ENCODE measurements at places on chromosomes 6 and 20.
A peak's percentile ranks its signal among the peaks of the same experiment; 100 is the strongest.

- no peak for DNase-seq
Measured at GRCh38 chr20:40192529-40192928, 496.5 kb downstream of the MAFB start.

GRCh38 chr20:1431158-1431557, 35.5 kb downstream of the NSFL1C start:
- DNase-seq = no peak

- no peak for DNase-seq
Measured at GRCh38 chr6:21665392-21666200, 72.0 kb downstream of the SOX4 start.

DNA sequence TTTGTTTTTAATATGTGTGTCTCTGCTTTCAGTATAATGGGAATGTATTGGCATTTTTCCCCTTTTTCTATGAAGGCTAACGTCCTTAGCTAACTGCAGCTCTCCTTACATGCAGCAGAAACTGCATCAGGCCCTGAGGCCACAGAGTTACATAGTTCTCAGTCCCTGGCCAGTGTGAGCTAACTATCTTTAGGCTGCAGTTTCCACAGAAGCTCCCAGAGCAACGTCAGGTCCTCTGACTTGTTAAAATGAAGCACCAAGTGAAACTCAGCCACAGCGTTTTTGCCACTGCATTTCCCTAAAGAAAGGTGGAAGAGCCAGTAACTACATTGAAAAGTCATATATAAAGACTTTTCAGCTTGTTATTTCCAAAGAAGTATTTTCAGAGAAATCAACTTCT, 244.7 kb downstream of the CBLN4 start:
- DNase-seq = no peak

- DNase-seq = no peak
Measured at GRCh38 chr6:108782179-108783041, 65.8 kb upstream of the ARMC2 start.

GRCh38 chr20:36744764-36745191, 1.1 kb downstream of the NDRG3 start:
- no peak for DNase-seq

DNA sequence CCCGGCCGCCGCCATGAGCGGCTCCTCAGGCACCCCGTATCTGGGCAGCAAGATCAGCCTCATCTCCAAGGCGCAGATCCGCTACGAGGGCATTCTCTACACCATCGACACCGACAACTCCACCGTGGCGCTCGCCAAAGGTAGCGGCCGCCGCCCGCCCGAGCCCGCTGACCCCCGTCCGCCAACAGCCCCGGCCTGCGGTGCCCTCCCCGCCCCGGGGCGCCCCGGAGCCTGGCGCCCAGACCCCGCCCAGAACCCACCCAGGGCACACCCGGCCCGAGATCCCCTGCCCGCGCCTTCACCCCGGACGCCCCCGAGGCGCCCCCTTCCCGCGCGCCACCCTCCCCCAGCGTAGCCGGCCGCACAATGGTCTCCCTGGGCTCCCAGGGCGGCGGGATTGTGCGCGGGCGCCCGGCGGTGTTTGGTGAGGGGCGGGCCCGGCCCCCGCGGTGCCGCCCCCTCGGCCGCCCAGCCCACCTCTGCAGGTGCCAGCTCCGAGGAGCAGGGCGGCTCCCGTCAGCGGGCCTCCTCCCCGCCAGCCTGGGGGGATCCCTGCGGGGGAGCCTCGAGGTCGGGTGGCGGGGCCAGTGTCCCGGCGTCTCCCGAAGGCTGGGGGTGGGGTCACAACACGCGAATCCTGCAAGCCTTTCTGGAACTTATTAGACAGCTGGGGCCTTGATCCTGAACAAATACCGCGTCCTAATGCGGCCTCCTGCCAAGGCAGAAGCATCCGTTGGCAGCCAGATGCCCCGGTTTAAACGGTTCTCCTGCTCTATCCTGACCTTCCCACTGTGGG, 577 bp downstream of the LSM14B start:
- peak; percentile 30 for DNase-seq

DNA sequence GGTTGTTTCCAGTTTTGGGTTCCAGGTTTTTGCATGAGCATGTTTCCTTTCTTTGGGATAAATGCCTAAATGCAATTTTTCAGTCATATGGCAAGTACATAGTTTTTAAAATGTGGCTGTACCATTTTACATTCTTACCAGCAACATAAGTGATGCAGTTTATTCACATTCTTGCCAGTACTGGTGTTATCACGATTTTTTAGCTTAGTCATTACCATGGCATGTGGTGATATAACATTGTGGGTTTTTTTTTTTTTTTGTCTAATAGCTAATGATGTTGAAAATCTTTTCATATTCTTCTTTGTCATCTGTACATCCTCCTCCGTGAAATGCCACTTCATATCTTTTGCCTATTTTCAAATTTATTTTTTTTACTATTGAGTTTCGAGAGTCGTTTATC, 2.9 kb upstream of the TDRD6 start:
- DNase-seq = no peak

DNA sequence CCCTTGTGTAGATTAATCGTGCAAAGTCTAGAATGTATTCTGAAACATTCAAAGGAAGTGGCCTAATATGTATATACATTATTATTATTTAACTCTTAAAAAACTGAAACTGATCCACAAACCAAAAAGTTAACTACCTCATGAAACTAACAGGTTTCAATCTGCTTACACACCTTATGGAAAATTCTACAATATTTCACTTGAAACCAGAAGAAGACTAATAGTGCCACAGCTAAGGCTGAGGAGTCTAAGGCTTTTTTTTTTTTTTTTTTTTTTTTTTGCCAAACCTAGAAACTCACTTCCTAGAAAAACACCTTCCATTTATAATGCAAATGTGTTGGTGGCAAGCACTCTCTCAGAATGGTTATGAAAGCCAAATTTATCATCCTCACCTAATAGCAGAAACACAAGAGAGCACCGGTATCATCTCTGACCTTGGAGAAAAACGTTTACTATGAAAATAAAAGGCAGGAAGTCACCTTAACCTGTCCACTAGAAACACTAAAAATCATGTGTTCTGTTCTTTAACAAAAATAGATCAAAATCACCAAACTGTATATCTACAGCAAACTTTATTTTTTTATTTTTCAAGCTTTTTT, 586.1 kb downstream of the FRK start:
- DNase-seq = no peak

DNA sequence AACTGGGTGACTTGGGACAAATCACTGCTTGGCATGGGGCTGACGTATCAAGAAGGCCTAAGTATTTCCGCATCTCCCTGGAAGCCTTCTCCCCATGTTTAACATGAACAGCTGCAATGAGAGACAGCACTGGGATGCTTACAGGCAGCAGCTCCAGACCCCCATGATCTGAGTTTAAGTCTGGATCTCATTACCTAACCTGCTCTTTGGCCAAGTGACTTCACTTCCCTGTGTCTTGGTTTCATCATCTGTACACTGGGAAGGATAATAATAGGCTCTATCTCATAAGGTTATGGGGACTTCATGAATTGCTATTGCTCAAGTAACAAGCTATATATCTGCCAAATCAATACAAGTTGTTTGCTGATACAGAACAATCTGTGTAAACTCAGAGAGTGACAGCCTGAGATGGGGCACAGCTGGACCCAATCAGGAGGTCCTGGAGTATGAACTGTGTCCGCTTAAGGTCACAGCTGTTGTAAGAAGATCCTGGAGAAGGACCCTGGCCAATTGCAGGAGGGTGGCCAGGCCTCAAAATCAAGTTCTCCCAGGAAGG, 56.0 kb downstream of the TGM2 start:
- no peak for DNase-seq

DNA sequence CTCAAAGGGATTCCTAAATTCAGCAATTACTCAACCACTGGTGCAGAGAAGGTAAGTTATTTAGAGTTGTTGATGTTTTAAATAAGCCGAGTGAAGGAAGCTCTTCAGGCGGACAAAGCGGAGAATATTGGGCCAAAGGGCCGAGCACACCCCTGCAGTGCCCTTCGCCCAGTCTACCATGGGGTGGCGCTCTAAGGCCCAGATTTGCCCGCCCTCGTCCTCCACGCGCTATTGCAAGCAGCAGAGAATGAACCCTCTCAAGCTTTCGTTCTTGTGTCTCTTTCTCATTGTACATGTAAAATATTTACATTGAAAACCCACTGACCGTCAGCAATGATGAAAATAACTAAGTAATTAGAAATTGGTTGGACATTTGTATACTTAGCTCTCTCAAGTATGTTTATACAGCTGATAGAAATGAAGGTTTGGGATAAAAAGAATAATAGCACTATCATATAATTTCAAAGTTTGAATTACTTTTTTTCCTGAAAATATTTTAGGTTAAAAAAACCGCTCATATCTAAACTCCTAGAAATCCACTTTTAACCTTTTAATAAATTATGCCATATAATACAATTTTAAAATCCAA, 195.0 kb upstream of the CEP162 start:
- no peak for DNase-seq

- no peak for DNase-seq
Measured at GRCh38 chr6:51152594-51152993, 333.9 kb downstream of the TFAP2B start.

GRCh38 chr20:59221707-59222252, 58.2 kb downstream of the ZNF831 start:
- DNase-seq = no peak

- no peak for DNase-seq
Measured at GRCh38 chr6:40479706-40480105, 107.5 kb downstream of the LRFN2 start.

- DNase-seq = no peak
Measured at GRCh38 chr6:29647927-29648642, 8.8 kb upstream of the MOG start.

GRCh38 chr20:53287357-53288042, 306.1 kb downstream of the ZNF217 start:
- no peak for DNase-seq

DNA sequence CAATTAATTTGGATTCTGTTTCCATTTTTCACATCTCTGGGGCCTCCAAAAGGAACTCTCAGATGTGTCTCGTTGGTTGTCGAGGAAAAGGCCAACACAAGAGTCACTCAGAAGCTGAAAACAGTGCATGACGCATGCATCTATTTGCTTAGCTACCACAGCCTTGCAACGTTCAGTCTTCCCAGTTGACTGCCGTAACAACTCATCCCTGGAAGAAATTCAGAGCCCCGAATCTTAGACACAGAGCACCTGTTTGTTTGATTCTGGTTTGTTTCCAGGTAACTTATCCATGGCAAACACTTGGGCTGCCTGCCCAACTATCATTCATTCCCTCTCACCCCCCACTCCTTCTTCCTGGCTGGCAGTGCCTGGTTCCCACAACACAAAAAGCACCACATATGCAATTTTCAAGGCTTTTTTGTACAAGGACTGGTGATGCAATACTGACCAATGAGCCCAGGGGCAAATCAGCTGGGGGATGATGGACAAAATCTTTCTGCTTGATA, 60.5 kb downstream of the ZMYND8 start:
- no peak for DNase-seq

DNA sequence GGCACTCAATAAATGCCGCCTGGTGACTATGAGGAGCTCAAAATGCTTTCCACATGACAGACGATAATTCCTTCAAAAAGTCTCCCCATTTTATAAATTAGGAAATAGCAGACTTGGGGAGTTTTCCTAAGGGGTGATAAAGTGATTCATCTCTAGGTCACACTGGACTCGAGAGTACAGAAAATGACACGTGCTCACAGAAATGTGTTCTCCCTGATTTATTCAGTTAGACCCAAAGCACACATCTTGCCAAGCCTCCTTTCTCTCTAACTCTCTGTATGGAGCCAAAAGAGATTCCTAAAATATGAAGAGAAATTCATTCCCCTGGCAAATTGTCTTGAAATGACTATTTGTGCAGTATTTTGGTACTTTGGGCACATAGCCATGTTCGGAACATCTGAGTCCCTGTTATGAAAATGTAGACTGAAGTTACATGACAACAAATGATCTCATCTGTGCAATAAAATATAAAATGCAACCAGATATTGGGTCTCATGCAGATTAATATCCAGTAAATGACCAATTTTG, 381.1 kb downstream of the TFAP2B start:
- DNase-seq = no peak

- DNase-seq = no peak
Measured at GRCh38 chr6:166573511-166574216, 12.8 kb downstream of the RAMACL start.

GRCh38 chr20:21100578-21101452, 5.3 kb downstream of the LINC00237 start:
- no peak for DNase-seq

GRCh38 chr6:157538168-157538567, 157.2 kb downstream of the ZDHHC14 start:
- no peak for DNase-seq

DNA sequence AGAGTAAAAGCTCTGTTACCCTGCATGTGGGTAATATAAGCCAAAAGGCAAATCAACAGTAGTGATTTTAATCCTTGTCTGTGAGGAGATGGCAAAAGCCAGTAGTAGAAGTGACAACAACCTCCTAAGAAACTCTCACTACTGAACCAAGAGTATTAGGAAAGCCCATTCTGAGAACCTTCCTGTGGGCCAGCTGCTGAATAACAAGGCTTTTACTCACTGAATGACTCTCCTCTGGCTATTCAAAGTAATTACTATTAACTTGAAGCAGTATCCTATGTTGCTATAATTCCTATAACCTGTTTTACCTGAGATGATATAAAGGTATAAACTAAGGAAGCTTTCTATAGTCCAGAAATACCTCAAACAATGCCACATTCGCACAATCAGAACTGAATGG, 55.1 kb downstream of the CHD6 start:
- DNase-seq = no peak

DNA sequence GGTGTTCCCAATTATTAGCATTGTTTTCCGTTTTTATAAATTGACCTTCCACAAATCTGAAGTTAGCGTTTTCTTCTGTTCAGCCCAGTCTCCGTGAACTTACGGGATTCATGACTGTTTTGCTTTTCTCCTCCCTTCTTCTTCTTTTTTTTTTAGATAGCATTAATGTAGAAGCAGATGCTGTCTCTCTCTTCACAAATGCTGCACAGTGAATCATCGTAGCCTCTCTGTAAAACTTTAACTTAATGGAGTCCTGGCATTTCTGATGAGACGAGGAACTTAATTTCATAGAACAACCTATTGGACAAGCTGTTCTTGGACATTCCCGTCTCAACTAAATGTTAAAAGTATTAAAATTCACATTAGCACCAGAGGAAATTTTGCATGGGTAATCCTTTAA, 138.0 kb upstream of the EEF1E1 start:
- no peak for DNase-seq

DNA sequence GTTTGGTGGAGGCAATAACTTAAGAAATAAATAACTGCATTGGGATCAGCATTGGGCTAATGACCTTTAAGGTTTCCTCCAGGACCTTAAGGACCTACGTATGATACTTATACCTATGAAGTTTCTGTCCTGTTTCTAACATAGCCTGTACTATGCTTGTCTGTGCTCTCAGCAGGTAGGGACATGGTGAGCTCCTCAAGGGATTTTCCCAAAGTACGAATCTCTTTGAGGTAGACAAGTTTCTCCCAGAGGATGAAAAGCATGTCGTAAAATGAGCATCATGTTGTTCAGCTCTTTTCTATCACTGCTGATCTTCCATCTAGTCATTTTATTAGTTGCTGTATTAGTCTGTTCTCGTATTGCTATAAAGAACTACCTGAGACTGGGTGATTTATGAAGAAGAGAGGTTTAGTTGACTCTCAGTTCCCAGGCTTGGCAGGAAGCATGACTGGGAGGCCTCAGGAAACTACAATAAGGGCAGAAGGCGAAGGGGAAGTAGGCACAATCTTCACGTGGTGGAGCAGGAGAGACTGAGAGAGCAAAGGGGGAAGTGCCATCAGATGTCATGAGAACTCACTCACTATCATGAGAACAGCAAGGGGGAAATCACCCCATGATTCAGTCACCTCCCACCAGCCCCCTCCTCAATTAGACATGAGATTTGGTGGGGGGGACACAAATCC, 77.8 kb upstream of the TGM3 start:
- DNase-seq = no peak
